ENCODE measurements at places on chromosomes 11 and 22.

DNA sequence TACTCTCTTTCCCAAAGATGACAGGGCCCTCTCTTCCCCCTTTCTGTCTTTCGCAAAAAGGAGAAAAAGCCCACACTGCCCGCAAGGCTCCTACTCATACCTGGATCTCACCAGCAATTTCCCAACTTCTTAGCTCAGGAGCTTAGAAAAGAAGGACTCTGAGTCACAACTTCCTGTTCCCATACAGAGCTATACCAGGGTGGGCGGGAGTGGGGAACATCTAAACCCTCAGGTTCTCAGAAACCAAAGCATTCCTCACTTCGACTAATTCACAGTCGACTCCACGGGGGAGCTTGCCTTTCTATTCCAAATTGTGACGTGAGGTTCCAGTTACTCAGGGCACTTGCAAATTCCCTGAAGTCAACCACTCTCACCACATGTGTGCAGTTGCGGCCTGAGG is 61.9 kb downstream of the MTNR1B start:
- no peak for DNase-seq

GRCh38 chr11:85941380-85941973 is 86.3 kb downstream of the CCDC83 start:
- DNase-seq: no peak

- DNase-seq: no peak
Measured at GRCh38 chr11:124612567-124613246, 1.5 kb downstream of the PANX3 start.

- no peak for DNase-seq
Measured at GRCh38 chr22:41239443-41240128, 1.1 kb downstream of the CHADL start.

DNA sequence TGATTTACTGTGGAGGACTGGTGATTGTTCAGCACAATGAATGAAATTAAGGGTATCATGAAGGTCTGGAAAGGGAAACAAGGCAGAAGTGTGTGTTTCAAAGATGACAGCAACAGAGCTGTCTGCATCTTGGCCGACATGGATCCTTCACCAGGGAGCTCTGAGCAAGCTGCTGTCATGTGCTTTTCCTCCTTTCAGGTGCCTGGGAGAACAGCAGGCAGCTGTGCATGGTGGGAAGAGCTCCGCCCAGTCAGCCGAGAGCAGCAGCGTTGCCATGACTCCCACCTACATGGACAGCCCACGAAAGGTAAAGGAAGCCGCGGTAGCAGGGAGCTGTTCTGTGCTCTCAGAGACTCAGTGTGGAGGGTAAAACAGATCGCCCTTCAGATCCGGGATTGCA is 87.1 kb upstream of the YWHAH start:
- no peak for DNase-seq
